ENCODE measurements at places on chromosomes 11 and 22.

DNA sequence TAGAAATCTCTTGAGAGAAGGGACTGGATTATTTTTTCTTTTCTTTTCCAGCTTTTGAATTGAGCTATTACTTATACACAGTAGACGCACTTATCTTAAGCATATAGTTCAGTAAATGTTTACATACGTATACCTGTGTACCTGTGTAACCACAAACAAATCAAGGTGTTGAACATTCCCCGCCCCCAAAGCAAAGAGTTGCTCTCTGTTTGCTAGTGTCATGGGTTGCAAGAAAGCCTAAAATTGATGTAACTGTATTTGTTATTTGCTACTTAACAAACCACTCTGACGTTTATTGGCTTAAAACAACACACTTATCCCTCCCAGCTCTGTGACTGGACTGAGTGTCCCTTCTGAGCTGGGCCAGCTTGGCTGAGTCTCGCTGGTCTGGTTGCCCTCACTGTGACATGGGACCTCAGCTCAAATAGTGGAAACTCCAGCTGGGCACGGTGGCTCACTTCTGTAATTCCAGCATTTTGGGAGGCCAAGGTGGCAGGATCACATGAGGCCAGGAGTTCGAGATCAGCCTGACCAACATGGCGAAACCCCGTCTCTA lies 25.4 kb upstream of the CABP2 start:
- DNase-seq: no peak

- DNase-seq: no peak
These were observed 331.4 kb upstream of the RAG2 start for GRCh38 chr11:36929401-36929800.

DNA sequence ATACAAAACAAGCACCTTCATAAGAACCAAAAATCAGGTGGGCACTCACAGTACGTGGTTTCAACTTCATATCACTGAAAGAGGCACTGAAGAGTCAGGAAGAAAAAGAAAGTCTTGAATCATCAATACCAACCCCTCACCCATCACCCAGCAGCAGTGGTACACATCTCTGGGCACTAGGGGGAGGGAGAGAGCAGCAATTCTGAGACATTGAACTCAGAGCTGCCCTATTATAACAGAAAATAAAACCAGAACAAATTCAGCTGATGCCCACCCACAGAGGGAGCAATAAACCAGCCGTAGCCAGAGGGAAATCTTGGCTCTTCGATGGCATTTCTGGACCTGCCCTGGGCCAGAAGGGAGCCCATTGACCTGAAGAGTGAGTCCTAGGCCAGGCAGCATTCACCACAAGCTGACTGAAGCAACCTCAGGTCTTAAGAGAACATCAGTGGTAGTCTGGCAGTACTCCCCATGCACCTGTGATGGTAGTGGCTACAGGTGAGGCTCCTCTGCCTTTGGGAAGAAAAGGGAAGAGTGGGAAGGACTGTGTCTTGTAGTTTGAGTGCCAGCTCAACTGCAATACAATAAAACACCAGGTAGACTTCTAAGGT lies 42.2 kb upstream of the FAM181B start:
- peak; percentile 35 for DNase-seq

DNA sequence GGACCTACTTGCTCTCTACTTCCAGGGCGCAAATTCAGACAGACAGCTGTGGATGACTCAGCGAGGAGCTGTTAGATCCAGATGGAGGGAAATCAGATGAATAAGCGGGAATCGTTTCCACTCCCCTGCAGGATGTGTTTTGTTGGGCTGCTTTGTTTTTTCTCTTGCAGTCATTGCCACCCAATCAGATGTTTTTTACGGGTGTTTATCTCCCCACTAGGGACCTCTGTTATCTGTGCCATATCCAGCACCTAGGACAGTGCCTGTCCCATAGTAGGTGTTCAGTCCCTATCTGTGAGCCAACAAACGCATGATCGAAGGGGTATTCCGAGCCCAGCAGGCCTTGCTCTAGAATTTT lies 51.1 kb upstream of the PARVG start:
- DNase-seq: no peak

- DNase-seq: peak; percentile 45
These were observed 201.3 kb upstream of the BLID start for GRCh38 chr11:122317305-122317704.

DNA sequence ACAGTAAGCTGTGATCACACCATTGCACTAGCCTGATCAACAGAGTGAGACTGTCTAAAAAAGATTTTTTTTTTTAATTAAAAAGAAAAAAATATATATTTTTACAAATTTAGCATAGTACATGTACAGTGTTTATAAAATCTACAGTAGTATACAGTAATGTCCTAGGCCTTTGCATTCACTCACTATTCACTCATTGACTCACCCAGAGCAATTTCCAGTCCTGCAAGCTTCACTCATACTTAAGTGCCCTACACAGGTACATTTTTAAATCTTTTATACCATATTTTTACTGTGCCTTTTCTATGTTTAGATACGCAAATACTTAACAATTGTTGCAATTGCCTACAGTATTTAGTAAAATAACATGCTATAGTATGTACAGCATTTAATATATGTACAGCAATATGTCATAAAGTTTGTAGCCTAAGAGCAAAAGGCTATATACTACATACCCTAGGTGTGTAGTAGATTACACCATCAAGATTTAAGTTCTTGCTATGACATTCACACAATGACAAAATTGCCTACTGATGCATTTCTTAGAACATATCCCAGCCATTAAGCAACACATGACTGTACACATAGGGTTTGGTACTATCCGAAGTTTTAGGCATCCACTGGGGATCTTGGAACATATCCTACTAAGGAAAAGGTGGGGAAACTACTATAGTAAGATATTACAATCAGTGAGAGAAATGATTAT lies 22.8 kb downstream of the PIK3C2A start:
- no peak for DNase-seq

DNA sequence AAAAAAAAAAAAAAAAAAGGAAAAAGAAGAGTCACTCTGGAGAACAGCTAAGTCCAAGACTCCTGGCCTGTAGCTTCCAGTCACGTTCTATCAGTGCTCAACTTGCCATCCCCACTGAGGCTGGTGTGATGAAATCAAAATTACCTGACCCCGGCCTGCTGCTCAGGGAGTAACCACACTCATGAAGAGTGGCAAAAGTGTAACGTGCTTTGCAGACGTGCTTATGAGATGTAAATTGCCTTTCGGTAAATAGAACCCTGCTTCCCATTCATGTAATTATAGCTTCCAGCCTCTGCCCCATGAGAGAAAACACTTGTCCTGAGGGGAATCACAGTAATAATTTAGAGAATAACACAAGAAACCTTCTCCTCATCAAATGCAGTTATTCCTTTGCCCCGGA lies 28.2 kb upstream of the CHKA start:
- DNase-seq: no peak

GRCh38 chr11:57430952-57431351 lies 4.0 kb upstream of the SLC43A3 start:
- no peak for DNase-seq
